ENCODE measurements at places on chromosomes 13 and 19.

DNA sequence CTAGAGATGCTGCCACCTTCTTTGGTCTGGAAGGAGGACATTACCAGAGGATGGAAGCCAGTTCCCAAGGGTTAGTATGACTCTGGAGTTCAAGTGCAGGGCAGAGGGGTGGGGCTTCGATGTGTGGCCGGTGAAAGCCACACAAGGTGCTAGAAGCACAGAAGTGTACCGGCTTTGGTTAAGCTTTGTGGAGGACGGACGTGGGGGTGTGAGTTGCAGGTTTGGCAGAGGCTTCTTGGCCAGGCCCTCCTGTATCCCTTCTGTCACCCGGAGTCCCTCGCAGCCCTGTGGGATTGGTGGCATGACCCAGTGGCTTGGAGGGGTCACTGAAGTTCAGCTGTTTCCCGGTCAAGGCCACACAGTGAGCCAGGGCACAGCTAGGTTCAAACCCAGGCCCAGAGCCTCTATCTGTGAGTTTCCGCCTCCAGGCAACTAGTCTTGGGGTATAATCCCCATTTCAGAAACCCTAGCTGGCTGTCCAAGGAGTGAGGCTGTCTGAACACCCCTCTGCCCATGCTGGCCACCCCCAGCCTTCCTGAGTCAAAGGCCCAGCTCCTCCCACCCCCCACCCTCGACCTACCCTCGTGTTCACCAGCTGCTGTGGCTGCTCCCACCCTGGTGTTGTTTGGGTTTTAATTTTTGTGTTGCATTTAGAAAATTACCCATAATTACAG, 4.6 kb upstream of the SSBP4 start:
- DNase-seq: peak; percentile 44

GRCh38 chr13:83752141-83752540, 130.1 kb downstream of the SLITRK1 start:
- DNase-seq: no peak

DNA sequence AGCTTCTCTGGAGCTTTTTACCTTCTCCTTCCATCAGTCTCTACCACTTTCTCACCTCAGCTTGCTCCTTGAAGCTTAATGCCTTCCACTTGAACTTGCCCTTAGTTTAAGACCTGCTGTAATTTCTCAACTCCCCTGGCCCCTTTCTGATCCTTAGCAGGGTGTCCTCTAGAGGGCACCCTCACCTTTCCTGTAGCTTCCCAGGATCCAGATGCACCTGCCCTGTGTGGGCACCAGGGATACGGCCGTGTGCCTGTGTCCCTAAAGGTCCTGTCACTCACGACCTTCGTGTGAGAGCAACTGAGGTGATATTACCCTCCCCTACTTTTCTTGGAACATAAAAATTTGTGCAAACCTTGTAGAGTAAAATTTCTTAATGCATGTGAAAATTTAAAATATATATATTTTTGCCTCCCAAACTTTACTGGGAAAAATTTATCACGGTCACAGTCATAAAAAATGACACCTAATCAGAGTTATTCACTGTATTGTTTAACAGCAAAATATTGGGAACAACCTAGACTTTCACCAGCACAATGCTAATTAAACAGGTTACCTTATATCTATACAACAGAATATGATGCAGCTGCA, 46.4 kb downstream of the PSG3 start:
- DNase-seq: no peak

GRCh38 chr13:26548205-26548765, 9.2 kb upstream of the WASF3 start:
- DNase-seq: no peak

- DNase-seq: no peak
These were observed 711 bp upstream of the FOSB start for GRCh38 chr19:45467115-45467455.

Measured in NCI-H1105 (cell line).